ENCODE measurements at places on chromosomes 3 and 15.

- no peak for DNase-seq
Measured at GRCh38 chr15:96276438-96277210, 53.9 kb upstream of the NR2F2 start.

DNA sequence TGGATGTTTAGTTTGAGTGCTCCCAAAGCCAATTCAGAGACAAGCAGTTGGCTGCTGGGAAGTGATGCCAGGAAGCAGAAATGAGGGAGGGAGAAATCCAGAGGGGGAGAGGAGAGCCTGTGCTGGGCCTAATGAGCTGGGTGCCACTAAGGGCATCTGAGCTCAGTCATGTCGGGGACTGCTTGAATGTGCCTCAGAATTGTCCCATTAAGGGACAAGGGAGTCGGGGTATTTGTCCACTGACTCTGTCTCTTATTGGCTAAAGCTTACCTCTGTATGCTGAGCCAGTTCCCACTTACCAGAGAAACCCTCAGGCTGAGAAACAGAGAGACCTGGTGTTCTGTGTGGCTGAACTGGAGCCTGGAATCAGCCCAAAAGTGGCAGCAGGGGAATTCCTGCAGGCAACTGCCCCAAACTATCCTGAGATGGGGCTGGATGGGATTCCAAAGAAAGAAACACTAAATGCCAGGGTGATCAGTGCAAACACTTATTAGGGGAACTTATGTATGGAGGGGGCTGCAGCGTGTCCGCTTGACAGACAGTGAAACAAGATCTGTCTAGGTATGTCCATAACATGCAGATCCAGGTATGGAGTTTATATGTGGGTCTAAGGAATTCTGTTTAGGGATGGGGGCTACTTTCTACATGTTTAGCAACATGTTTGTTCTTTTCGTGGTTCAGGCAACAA lies 48.6 kb downstream of the NR1D2 start:
- no peak for DNase-seq

- DNase-seq = no peak
Measured at GRCh38 chr15:35166730-35167359, 81.8 kb upstream of the NANOGP8 start.

GRCh38 chr3:68173012-68173634 lies 518.7 kb upstream of the SUCLG2 start:
- no peak for DNase-seq

DNA sequence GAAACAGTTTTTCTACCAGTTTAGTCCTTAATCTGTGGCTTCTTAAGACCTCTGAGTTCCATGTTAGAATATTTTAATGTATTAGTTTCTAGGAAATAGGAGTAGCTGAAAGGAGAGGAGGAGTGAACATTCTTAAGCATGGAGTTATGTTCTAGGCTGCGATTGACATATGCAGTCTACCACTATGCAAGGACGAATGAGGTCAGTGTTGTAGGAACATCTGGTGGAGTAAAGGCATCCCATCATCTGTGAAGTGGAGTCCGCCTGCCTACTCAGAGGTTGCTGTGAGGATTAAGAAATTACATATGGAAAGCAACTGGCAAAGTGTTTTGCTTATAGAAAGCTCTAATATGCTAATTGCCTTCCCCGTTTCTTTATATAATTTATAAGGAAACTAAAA lies 45.1 kb downstream of the SNAPC5 start:
- no peak for DNase-seq

- DNase-seq = no peak
Measured at GRCh38 chr15:77096138-77096537, 25.2 kb upstream of the TSPAN3 start.

- DNase-seq = no peak
Measured at GRCh38 chr3:16487511-16488175, 25.9 kb downstream of the RFTN1 start.

- DNase-seq = no peak
Measured at GRCh38 chr15:64521726-64522164, 61.4 kb downstream of the ZNF609 start.

GRCh38 chr3:57644740-57645139 lies 47.6 kb upstream of the ARF4 start:
- DNase-seq = no peak

DNA sequence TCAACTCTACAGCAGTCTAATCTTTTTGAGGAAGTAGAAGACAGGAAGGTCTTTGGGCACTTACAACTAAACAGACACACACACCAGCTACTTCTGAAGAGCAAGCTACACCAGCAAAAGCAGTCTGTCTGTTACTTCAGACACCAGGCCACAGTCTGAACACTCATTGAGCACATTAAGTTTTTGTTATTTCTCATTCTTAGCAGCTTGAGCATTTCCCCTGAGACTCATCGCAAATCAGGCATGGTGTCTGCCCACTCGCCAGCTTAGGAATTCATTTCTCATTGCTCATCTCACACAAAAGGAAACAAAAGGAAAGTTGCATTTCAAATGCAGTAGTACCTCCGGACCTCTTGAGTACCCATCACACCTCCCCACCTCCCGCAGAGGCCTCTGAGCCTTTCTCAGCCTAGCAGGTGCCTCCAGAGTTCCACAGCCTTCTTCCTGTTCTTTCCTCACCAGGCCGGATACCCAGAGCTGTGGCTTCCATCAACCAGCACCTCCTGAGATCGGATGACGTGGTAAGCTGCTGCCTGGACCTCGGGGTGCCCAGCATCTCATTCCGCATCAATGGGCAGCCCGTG lies 302.0 kb downstream of the RYR3 start:
- DNase-seq = no peak

GRCh38 chr3:56704706-56705105 lies 21.6 kb upstream of the TASOR start:
- no peak for DNase-seq

DNA sequence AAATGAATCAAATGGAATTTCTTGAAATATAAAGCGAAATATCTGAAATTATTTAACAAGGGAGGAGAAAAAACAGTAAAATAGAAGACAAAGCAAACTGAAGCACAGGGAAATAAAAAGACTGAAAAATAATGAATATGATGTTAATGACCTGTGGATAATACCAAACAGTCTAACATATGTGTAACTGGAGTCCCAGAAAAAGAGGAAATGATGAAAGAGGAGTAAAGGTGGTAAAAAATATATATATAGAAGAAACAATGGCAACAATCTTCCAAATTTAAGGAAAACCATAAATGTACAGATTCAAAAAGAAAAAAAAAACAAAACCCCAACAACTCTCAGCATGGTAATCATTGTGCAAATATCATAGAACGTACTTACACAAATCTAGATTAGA lies 21.2 kb downstream of the UBE3A start:
- DNase-seq = no peak

GRCh38 chr3:82080261-82080660 lies 318.8 kb upstream of the GBE1 start:
- DNase-seq = no peak

DNA sequence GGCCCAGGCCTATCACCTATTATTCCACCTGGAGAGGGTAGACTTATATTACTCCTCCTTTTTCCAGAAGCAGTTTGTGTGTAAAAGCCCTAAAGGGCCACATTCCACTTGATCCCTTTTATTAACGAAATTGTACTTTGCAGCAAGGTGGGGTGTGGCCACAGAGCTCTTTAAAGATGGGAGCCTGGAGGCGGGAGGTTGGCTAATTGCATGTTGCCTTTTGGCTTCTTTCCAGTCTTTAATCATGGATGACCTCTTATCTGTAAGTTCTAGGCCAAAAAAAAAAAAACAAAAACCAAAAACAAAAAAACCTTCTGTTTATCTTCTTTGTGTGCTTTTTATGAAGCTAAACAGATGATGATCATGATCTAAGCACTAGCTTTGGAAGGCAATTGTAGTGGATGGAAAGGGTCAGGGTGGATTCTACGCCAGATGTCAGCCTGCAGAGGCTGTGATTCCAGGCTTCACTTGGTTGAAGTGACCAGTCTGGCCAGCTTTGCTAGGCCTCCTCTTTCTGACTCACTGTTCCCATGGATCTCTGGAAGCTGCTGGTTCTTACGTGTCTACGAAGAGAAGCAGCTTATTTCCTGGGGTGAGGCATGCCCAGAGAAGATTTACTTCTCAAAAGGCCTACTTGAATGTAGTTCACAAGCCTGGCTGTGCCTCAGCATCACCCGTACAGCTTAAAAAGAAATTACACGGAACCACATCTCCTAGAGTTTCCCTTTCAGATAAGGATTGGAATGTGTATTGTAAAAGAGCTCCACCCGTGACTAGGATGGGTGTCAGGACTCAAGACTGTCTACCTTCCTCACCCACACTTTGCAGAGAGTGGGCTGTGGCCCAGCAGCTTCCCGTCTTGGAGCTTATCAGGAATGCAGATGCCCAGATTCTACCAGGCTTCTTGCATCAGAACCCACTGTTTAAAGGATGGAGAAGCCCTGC lies 330.9 kb upstream of the C2CD4B start:
- no peak for DNase-seq

DNA sequence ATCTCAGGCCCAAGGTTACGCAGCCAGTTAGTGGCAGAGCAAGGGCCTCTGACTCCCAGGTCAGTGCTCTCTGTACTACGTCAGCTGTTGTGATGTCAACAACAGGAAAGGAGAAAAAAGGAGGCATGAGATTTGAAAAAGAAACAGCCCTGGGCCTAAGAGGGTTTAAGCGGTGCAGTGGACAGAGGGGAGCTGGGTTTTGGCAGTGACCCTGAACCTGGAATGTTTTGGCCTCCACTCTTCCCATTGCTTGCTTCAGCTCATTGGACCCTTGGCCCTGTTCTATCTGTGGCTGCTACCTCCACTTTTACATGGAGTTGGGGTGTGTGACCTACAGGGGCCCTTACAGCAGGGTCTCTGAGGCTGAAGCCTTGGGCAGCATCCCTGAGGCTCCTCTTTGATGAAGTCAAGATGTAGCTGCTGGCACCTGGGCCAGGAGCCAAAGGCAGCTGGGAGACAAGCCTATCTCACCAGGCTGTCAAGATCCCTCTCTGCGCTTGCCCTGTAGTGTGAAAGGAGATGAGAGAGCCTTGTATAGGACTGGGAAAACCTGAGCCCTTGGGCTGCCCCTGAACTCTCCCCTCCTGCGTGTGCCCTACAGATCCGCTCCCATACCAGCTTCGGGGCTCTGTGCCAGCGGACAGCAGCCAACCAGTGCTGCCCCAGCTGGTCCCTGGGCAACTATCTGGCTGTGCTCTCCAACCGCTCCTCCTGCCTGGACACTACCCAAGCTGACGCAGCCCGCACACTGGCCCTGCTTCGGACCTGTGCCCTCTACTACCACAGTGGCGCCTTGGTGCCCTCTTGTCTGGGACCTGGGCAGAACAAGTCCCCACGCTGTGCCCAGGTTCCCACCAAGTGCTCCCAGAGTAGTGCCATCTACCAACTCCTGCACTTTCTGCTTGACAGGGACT lies 8.7 kb downstream of the DISP2 start:
- no peak for DNase-seq

- DNase-seq = no peak
Measured at GRCh38 chr3:17986348-17986816, 244.0 kb upstream of the TBC1D5 start.

GRCh38 chr15:75335313-75335704 lies 554 bp upstream of the COMMD4 start:
- no peak for DNase-seq

GRCh38 chr3:5187920-5188418 lies 462 bp downstream of the EDEM1 start:
- no peak for DNase-seq

- DNase-seq = no peak
Measured at GRCh38 chr15:73773428-73773827, 20.3 kb upstream of the INSYN1 start.

DNA sequence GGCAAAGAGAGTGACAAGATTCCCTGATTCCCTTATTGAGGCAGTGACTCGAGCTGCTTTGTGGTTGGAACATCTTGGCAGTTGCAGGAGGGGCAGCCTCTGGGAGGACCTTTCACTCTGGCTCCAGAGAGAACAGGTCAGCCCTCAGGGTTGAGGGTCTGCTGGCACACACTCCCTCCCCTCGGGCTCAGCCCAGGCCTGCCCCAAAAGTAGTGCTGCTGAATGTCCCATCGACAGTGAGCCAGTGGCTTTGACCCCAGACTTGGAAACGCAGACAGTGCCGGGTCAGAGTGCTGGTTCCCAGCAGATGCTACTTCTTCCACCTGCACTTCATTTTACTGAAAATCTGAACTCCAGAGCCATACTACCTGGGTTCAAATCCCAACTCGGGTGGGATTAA lies 25.6 kb upstream of the ATP2B2 start:
- no peak for DNase-seq

GRCh38 chr3:31461426-31461825 lies 71.3 kb upstream of the STT3B start:
- no peak for DNase-seq

- DNase-seq = no peak
Measured at GRCh38 chr3:47475029-47475569, 642 bp downstream of the SCAP start.

DNA sequence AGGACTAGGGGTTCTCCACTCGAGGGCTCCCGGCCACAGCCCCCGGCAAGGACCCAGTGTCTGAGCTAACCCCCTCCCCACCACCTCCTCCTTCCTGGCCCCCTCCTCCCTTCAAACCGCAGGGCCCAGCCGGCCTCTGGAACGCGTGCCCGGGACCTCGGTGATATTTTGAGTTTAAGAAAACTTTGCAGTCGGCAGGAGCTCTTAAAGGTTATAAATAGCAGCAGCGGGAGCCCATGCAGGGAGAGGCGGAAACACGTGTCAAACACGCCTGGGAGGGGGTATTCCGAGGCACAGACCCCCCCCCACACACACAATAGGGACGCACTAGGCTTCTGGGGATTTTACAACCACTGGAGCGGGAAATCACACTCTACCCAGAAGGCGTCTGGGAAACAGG lies 3.1 kb upstream of the PTH1R start:
- DNase-seq = no peak

Data from activated effector memory CD4-positive, alpha-beta T cell treated with Interleukin-2 at 50 U/mL for 16 hours (primary cell).